ENCODE measurements at places on chromosomes 12 and 14.

GRCh38 chr12:60223242-60223641 lies 627.4 kb downstream of the SLC16A7 start:
- no peak for DNase-seq

DNA sequence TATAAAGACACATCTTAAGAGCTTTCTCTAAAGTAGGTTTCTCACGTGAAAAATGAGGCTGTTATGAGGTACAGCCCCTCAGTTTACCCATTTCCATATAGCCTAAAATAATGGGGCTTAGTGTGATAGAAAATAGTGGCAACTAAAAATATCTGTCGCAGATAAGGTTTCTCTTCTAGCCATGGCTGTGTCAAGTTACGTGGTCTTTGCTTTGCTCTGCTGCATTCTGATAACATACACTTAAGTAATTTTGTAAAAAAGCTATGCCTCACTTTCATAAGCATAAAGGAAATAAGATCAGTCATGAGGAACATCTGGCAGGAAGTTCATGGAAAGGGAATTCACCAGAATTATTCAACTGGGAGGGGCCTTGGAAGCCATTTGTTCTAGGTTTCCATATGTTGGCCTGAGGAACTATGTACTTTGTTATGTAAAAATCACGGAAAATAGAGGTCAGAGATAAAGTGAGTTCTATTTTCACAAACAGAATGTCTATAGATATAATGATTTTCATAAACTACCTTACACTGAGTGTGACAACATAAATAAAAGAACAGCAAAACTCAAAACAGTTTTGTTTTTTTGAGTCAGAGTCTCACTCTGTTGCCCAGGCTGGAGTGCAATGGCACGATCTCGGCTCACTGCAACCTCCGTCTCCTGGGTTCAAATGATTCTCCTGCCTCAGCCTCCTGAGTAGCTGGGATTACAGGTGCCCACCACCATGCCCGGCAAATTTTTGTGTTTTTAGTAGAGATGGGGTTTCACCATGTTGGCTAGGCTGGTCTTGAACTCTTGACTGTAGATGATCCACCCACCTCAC lies 195.6 kb upstream of the KRR1 start:
- peak; percentile 86 for DNase-seq

DNA sequence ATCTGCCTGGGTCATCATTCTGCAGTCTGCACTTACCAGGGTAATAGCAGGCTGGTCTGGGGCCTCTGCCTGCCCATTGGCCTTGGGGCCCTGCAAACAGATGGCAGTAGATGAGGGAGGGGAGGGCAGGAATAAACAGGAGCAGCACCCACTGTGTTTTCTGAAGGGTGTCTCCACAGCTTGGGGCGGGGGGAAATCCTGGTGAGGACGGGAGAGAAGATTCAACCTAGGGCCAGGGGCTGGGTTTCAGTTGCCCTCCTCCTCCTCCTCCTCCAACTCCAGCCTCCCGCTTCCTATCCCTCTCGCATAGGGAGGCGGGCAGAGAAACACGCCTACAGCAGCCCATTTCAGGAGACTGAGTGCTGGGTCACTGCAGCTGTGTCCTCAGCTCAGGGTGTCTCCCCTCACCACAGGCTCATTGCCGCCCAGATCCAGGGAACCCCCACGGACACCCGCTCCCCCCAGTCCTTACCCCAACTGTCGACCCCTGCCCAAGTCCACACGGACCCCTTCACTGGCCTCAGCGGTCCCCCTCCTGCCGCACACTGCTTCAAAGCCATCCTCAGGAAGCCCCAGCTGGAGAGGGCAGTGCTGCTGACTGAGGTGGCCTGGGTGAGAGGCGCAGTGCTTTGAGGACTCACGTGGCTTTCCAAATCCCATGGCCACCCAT lies 9.1 kb upstream of the KRT80 start:
- no peak for DNase-seq

GRCh38 chr12:103247531-103247930 lies 248.2 kb downstream of the C12orf42 start:
- no peak for DNase-seq

DNA sequence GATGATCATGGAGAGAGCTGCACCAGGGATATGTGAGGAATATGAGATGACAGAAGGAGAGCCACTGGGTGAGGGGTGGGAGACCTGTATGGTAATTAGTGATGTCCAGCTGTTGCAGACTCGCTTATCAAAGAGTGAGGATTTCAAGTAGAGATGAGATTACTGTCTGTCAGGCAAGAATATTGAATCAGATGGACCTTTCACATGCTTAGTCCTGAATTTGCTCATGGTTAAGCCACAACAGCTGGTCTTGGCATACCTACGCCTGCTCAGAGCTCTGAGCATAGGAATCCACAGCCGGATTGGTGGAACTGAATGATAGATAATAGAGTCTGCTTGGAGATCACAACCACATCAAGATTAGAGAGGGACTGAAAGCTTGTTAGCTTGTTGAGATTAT lies 115.2 kb upstream of the ARHGAP5 start:
- no peak for DNase-seq

DNA sequence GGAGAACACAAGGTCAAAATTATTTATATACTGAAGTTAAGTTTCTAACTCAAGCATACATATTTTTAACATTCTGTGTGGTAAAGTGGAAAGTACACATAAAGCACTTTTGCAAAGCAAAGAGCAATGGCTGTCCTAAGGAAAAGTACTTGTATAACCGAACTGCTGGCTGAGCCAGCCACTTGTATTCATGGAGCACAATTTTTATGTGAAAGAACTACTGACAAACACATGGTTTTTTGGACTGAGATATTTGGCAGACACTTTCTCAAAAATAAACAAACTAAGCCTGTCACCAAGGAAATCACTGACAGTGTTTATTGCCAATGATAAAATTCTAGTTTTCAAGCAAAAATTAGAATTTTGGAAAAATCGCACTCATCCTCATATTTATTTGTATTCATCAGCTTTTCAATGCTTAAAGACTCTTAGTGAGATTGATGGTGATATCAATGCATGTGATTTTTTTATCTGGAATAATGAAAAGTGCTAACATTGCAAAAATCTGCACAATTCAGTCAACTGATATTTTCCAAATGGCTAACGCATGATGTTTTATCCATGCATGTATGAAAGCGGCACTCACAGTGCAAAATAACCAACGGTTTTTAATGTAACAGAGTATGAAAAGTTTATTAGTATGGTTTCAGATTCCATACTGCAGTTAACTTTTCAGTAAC lies 125.3 kb downstream of the IPO8 start:
- DNase-seq, result no peak

DNA sequence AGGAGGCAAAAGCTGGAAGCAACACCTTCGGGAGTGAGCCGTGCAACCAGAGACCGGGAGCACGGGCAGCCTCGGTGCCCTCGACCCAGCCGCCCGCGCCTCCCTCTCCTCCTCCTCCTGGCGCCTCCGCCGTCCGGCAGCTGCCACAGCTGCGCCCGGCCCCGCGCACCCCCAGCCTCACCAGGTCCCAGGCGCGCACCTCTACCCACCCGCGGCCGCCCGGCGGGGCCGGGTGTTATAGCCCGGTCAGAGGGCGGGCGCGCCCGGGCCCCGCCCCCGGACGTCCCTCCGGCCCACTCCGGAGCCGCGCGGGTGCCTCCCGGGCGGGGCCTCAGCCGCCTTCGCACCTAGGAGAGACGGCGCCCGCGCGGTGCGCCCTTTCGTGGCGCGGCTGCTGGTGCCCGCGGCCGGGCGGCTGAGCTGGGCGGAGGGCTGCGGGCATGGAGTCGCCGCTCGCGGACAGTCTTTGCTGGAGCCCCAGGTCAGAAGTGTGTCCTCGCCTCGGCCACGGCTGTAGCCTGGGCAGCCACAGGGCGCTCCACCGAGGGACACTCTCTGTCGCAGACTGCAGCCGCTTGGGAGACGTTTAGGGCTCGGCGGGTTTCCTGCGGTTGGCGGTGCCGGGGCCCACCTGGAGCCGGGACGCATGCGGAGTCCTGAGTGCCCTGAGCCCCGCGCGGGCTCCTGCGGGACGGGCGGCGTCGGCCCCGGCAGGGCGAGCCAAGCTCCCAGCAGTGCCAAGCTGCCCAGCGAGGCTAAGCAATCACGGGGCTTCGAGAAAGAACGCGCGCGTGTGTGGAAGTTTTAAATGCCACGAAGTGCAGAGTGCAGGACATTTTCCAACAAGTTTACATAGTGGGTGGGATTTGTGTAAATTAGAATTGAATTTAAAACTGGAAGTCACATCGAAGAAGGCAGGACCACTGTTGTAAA lies at the start of gene CPM:
CPM (minus strand) TSS at position 211 of the 933 bp plus-strand sequence. CDS start 334 bp downstream, outside the sequence.
- peak; percentile 88 for DNase-seq

- DNase-seq, result no peak
Measured at GRCh38 chr12:63822352-63822751, 22.1 kb upstream of the SRGAP1 start.

DNA sequence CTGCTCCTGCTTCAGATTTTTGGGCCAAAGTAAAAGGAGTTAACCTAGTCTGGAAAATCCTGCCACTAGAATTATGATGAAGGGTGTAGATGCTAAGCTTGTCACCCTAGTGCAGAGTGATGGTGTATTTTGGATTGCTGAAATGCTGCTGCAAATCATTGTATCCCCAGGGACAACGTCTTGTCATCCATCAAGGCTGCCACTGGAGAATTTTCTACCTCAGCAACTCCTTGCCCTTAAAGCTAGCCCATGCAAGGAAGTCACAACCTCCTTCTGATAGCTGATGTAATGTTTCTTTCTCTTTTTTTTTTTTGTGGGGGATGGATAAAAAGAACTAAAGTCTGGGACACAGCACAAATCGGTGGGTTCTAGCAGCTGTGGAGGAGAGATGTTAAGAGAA lies 139.4 kb upstream of the FRMD6 start:
- DNase-seq, result no peak

DNA sequence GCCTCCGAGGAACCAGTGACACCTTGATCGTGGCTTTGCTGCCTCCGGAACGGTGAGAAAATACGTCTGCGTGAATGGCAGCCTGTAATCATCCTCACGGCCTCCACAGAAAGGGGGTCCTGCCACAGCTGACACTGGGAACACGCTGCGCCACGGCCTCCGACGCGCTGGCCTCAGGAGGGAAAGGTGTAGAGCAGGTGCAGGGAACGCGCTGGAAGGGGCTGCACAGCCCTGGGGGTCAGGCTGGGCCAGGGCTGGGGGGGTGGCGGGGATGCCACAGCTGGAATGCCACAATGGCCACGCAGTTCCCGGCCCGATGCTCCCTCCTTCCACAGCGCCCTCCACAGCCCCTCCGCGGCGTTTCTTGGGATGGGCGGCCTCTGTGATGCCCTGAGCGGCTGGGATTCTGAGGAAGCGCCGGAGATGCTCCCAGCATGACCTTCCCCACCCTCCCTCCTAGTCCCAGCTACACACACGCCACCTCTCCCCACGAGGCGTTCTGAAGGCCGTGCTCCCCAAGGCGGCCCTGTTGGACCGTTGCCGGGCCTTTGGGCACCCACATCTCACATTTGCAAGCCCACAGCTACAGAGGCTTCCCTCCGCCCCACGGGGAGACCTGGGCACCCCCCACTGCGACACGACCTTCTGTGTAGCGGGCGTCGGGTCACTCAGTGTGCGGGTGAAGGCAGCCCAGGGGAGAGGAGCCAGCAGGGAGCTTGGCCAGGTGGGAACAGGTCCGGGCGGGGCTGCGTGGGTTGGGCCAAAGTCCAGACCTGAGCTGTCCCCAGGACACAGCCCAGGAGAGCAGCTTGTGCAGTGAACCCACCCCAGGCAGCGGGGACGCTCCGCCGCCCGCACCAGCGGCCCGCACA lies 31.8 kb upstream of the GALNT9 start:
- DNase-seq, result no peak

- DNase-seq, result peak; percentile 26
Measured at GRCh38 chr14:23831596-23831995, 122.0 kb upstream of the DHRS4 start.

GRCh38 chr14:103576371-103577024 lies 13.7 kb downstream of the COA8 start:
- no peak for DNase-seq

- DNase-seq, result no peak
Measured at GRCh38 chr12:2638273-2639019, 156.3 kb upstream of the FKBP4 start.
